ENCODE measurements at places on chromosomes 6 and 20.
A peak's percentile ranks its signal among the peaks of the same experiment; 100 is the strongest.

DNA sequence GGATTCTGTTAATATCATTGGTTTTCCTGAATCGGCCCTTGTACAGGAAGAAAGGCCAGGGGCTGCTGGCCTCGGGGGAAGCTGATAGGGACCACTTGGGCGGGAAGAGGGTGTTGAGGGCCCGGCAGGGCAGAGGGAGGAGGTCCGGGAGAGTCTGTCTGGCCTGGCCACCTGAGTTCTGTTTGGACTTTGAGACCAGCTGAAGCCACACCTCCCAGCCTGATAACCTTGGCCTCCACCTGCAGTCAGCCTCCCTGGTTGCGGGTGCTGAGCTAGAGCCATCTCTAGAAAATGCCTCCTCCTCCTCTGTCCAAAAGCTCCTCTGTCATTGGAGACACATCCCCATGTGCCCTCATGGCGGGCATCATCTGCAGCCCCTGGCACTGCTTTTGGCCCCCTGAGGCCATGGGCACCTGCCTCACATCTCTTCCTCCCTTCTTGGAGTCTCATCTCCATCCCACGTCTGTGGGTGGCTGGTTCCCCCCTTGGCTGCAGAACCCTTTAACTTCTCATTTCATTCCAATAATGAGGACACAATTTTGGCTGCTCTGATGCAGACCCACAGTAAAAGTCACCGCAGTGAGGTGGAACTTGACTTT is 16.6 kb downstream of the APCDD1L start:
- no peak for DNase-seq

DNA sequence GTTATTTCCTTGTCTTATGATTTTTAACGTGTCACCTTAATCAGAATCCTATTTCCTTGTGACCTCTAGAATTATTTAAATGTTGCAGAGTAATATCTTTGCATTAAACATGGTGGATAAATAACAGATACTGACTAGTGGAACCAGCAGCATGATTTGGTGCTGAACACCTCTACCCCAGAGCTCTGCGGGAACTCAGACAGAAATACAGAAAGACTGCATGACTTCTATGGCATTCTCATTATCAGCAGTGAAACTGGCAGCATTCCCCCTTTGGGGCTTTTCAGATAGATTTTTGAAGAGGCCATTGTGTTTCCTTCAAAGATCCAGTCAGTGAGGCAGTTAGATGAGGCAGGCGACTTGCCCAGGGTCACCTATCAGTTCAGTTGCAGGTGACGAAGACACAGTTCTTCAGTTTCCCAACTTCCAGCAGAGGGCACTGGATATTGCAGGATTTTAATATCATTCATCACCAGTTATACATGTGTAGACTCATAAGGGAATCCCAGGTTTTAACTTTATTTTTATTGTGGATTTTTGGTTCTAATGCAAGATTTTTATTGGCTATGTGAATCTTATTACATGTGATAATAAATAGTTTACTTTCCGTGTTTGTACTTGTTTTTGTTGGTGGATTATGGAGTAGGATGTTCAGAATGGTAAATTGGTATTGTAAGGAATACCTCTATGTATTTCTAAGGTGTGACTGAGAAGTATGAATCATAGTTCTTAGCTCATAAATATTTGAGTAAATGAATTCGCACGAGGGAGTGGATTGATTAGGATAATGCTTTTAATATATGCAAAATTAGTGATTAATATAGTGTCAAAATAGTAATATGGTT is 81.3 kb downstream of the AFDN start:
- no peak for DNase-seq

GRCh38 chr6:91634791-91635190 is 1047.9 kb upstream of the MAP3K7 start:
- DNase-seq, result no peak

- DNase-seq, result no peak
These were observed 486.9 kb downstream of the PKHD1 start for GRCh38 chr6:51600514-51600913.

- no peak for DNase-seq
These were observed 142.6 kb downstream of the SOBP start for GRCh38 chr6:107632381-107633136.

- DNase-seq, result no peak
These were observed 492.5 kb upstream of the FLRT3 start for GRCh38 chr20:14829906-14830305.

DNA sequence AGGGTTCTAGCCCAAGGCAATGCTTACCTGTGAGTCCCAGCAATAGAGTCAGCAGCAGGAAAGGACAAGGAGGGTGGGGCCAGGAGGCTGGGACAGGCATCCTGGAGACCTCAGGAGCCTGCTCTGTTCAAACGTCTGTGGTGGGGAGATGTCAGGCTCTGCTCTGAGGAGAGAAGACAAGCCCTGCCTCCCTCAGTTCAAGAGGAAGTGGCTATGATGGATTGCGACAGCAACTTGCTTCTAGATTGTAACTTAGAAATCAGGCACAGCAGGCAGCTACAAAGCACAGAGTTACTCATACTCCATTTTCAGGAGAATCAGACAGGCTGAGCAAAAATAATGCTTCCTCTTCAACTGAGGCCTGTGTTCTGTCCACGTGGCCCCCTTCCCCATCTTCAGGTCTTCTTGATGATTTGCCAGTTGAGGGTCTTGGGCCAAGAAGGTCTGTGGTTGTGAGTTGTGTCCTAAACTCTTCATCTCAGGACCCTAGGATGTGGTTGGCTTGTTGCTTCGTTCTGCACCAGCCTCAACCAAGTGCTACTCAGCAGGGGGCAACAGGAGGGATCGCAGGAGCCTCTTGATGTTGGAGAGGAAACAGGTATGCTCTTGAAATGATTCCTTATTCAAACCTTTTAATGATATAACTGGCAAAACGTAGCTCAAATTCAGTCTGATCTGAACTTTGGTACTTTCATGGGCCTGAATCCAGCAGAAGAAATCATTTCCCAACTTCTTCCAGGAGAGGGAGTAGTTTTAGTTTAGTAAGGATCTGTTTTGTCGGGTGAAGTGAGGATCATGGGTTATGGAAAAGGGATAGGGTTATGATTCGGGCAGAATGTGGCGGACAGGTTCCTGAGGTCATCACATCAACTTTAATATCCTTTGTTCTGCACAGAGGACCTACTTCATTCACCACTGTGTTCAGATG is 31.0 kb downstream of the SIRPB1 start:
- no peak for DNase-seq

DNA sequence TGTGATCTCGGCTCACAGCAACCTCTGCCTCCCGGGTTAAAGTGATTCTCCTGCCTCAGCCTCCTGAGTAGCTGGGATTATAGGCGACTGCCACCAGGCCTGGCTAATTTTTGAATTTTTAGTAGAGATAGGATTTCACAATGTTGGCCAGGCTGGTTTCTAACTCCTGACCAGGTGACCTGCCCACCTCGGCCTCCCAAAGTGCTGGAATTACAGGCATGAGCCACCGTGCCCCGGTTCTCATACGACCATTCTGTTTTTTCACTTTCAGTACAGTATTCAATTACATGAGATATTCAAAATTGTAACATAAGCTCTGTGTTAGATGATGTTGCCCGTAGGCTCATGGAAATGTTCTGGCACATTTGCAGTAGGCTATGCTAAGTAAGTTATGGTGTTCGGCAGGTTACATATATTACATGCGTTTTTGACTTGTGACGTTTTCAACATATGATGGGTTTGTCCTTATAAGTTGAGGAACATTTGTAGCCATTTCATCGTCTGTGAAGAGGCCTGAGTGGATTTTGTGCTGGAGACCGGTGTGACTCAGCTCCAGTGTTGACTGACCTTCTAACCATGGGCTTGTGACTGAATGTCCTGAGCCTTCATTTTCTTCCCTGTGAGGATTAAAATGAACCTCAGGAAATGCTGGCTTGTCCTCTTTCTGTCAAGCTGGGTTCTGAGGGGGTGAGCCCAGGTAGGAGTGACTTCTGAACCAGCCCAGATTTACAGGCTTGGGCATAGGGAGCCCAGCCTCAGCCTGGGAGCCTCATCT is 12.2 kb downstream of the PPARD start:
- no peak for DNase-seq

- no peak for DNase-seq
These were observed 224.3 kb downstream of the ERMARD start for GRCh38 chr6:169975701-169976100.

DNA sequence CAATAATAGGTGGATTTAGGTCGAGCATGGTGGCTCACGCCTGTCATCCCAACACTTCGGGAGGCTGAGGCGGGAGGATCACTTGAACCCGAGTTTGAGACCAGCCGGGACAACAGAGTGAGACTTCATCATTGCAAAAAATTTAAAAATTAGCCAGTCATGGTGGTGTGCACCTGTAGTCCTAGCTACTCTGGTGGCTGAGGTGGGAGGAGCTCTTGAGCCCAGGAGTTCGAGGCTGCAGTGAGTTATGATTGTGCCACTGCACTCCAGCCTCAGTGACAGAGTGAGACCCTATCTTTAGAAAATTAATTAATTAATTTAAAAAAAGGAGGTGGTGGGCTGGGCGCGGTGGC is 13.4 kb upstream of the C20orf203 start:
- no peak for DNase-seq

- peak; percentile 51 for DNase-seq
These were observed 968 bp downstream of the PHF3 start for GRCh38 chr6:63636518-63637021.

DNA sequence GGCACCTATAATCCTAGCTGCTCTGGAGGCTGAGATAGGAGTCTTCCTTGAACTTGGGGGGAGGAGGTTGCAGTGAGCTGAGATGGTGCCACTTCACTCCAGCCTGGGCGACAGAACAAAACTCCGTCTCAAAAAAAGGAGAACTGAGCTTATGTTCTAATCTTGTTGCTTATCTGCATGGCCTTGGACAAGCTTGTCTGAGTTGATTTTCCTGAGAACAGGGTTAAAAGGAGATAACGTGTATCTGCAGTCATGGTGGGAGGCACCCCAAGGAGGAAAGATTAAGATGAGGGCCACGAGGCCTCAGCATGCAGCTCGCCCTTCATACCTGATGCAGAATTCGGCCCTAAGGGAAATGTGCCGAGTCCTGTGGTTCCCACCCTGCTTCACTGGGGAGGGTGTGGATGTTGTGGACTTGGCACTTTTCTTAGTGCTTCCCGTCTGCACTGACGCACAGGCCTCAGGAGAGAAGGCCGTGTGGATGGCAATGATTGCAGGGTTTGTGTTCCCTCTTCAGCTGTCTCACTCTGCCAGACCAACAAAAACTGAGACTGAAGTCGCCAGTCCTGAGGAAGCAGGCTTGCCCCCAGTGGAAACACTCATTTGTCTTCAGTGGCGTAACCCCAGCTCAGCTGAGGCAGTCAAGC is 56.3 kb downstream of the EZR start:
- DNase-seq, result no peak

DNA sequence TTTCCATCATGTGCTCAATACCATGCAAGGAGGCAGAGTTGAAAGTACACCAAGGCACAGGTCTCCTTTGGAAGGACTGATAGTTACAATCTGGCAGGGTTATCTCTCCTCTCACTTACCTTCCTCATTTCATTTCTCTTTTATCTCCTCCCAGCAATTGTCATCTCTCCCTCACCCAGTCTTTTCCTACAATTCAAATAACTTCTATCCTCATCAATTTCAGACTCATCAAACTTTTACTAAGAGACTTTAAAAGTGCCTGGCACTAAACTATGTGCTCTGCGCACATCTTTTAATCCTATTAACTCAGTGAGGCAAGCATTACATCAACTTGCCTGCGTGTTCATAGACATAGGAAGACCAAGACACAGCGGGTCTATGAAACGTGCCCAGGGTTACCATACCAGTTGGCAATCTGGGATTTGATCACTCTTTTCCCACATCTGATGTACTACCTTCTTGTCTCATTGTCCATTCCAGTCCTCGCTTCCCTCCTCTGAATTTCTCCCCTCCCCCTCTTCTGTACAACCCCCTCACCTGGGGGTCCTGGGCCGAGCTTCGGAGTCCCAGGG is 1.2 kb downstream of the VARS1 start:
- no peak for DNase-seq

DNA sequence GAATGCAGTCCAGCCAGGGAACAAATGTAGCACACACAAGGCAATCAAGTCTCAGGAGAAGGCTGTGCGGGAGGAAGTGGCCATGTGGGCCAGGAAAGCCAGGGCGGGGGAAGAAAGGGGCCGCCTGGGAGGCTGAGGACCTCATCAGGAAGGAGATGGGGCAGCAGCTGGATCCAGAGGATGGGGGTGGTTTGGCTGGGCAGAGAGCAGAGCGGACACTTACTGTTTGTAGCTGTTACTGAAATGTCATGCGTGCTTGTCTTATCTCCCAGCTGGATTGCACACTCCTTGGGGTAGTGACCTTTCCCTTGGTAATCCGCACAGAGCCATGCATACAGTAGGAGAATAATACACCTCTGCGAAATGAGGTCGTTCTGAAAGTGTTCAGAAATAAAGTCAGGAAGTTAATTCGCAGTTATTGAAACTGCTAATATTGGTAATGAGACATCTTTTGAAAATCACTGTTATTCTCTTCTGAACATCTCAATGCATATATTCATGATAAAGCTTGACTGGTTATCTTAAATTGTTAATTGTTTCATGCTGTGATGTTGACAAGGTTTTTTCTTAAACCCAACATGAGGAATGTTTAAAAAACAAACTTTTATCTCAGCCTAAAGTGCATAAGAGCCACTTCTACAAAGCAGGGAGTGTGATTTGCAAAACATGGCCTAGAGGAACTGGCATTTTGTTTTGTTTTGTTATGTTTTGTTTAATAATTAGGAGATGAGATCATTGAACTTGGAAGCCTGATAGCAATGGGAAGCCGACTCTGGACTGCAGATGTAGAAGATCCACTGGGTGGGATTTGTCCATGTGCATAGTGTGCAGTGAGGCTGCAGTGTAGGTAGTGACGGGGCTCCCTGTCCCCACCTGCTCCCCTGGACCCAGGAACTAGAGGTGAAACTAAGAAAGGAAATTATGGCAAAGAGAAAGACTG is 18.0 kb upstream of the MAP3K4 start:
- no peak for DNase-seq

DNA sequence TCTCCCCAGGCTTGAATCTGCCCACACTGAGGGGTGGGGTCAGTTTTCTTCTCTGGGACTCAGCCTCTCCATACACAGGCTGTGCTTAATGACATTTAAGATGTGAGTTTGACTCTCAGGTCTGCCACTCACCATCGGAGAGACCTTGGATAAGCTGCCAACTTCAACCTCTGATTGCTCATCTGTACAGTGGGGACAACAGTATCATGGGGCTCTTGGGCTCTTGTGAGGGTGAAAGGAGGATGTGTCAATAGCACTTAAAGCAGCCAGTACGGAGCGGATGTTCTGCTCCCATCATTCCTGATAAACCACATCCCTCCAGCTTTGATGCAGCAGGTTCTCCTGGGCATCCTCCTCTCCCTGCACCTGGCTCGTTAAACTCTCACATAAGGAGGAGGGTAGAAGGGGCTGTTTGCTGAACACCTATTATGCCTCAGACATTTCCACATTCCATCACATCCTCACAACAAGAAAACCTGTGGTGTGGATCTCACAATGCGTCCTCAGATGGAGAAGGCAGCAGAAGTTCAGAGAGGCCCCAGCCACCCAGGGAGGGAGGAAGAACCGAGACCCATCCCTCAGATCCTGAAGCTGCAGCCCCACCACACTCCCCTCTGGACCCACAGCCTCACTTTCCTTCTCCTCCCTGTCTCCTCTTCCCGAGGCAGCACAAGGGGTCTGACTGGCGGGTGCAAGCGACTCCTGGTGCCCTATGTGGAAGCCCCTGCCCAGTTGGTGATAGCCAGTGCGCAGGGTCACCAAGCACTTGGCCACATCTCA is 1.9 kb upstream of the PDYN start:
- DNase-seq, result no peak
